ENCODE measurements at places on chromosomes 12 and 14.

DNA sequence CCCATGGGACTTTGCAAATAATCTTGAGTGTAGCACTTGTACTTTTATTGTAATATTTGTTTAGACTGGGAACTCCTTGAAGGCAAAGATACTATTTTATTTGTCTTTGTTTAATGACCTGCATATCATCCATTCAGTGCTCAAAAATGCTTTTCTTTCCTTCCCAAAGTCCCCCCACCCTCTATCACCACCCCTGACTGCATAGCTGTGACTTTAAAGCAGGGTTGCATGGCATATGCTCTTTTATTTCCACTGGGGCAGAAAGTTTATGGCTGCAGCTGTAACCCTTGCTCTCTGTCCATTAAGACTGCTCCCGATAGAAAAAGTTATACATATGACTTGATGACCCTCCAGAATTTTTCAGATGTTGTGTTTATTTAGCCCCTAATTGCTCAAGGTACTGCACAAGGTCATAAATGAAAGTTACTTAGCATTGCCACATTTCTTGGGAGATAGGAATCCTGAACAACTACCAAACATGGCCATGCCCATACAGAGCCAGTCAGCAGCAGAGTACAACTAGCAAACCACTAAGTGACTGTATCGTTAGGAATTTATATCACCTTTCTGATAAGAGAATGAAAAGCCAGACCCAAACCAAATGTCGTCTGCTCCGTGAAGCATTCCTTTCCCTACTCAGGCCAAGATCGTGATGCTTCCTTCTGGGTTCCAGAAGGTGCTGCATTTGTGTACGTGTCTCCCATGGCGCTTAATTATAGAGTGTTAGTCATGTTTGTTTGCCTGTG is 114.3 kb downstream of the DIP2B start:
- DNase-seq: no peak

- no peak for DNase-seq
These were observed 19.4 kb upstream of the EIF5 start for GRCh38 chr14:103314496-103315277.

- peak; percentile 5 for DNase-seq
These were observed 12.5 kb downstream of the IFNG-AS1 start for GRCh38 chr12:68001486-68002466.

GRCh38 chr12:108175310-108175709 is 46.2 kb downstream of the WSCD2 start:
- DNase-seq: peak; percentile 60

GRCh38 chr12:19215115-19215514 is 85.6 kb downstream of the PLEKHA5 start:
- DNase-seq: no peak

- no peak for DNase-seq
These were observed 208.0 kb downstream of the ANO6 start for GRCh38 chr12:45423931-45424330.

- no peak for DNase-seq
These were observed 107.8 kb downstream of the VCPKMT start for GRCh38 chr14:50008562-50008961.

DNA sequence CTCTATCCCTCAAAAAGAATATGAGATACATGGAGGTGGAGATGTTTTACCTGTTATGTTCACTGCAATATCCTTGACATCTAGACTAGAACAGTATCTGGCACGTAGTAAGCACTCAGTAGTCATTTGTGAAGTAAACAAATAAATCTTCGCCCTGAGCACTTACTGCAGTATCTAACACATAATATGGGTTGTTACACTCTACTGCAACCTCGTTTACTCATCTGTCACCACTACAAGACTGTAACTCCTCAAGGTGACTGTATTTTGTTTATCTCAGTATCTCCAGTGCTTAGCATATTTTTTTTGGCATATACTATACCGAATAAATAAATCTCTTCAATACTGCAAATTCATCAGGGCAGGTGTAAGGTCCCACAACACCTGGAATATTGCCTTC is 66.1 kb downstream of the WASHC3 start:
- no peak for DNase-seq

- DNase-seq: no peak
These were observed 79.7 kb downstream of the PAPOLA start for GRCh38 chr14:96581902-96582301.

DNA sequence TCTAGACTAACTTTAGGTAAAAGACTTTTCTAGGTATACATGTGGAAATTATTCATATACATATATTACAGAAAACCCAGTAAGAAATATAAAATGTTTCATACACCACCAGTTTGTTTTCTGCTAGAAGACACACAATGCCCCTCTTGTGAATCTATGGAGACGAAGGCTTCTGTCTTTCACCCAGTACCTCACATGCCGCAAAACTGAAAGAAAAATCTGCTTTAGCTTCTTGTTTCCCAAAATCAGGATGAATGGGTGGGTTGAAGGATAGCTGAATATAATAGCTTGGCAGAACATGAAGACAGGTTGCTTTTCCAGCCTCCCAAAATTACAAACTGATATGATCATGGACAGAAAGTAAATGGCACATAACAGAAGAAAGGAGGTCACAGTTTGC is 1.3 kb downstream of the TAS2R30 start:
- DNase-seq: no peak
